Stimulated activated CD4-positive, alpha-beta T cell treated with anti-CD3 and anti-CD28 coated beads, Interleukin-15, amount 100 ng/mL, for 1 hour (primary cell): ENCODE measurements at places on chromosomes 6 and 20.

DNA sequence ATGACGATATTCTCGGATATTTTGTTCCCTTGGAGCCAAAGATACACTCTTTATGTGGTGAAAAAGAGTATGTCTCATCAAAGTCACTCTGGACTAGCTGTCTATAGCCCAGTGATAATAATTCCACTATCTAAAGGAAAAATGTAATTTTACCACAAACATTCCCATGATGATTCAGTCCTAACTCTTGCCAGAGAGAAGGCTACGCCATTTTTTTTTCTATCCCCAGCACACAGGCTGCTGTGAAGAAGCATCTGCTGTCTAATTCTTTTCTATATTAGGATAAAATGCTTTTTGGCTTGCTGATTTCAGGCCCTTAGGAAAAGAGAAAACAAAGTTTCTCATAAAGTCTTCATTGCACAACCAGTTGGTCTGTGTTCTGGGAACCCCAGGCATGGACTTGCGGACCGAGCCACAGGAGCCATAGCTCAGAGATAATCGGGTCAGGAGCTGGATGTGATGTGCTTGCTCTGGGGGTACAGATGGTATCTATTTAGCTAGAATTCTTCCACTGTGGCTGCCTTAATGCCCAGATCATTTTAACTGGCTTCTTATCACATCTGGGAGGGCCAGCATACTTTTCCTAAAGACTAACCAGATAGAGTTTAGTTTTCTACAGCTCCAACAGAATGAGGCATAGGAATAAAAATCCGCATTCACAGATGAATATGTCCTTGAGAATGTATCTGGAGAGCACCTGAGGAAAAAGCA lies 683.7 kb upstream of the ID4 start:
- DNase-seq: no peak

GRCh38 chr6:38572186-38572813 lies 67.4 kb downstream of the BTBD9 start:
- DNase-seq: no peak

DNA sequence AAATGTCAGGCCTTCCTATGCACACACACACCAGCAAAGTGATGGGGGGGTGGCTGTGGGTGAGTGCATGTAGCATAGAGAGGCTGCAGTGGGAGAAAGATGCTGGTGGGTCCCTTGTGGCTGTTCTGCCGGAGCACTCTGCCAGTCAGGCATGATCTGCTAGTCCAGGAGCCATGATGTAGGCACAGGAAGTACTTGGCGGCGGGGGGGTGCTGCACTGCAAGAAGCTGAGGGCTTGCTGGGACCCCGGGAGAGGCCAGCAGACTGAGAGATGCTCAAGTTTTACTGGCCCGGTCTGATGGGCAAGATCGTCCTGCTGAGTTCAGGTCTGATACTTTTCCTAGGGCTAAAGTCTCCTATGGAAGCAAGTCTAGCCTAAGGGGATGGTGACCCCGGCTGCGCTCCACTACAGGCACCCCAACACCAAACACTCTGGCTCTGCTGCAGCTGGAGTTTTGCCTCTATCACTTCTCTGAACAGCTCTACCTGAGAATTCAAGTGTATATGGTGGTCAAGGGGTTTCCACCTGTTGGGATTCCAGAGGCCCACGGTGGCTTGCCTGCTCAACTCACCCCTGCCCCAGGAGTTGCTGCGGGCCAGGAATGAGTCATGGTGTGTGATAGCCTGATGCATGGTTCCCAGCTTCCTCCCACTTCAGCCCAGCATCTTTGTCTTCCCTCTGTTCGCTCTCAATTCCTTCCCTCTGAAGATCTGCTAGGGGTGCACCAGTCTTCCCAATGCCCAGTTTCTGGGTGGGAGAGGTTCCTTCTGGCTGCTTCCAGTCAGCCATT lies 971.8 kb upstream of the ADGRB3 start:
- DNase-seq: no peak

- no peak for DNase-seq
Measured at GRCh38 chr6:159400826-159401225, 231.6 kb downstream of the FNDC1 start.

DNA sequence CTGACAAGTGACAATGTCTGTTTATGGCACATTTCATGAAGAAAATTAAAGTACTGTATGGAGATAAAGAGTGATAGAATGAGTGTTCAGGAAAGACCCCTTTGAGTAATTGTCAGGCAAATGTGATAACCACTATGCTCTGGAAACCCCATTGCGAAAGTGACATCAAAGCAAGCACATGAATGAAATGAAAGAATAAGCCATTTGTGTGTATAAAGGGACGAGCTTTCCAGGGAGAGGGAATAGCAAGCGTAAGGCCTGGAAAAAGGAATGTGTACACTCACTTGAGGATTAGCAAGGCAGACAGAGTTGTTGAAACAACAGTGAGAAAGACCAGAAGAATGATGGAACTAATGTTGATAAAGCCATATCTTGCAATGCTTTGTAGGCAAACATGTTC lies 490.0 kb downstream of the GRIK2 start:
- no peak for DNase-seq

- no peak for DNase-seq
Measured at GRCh38 chr6:98286620-98287019, 547.8 kb upstream of the POU3F2 start.
